ENCODE measurements at places on chromosomes 13 and 19.

GRCh38 chr13:52432456-52432855, 18.0 kb downstream of the VPS36 start:
- no peak for DNase-seq

GRCh38 chr13:73248711-73249580, 190.1 kb downstream of the KLF5 start:
- no peak for DNase-seq

DNA sequence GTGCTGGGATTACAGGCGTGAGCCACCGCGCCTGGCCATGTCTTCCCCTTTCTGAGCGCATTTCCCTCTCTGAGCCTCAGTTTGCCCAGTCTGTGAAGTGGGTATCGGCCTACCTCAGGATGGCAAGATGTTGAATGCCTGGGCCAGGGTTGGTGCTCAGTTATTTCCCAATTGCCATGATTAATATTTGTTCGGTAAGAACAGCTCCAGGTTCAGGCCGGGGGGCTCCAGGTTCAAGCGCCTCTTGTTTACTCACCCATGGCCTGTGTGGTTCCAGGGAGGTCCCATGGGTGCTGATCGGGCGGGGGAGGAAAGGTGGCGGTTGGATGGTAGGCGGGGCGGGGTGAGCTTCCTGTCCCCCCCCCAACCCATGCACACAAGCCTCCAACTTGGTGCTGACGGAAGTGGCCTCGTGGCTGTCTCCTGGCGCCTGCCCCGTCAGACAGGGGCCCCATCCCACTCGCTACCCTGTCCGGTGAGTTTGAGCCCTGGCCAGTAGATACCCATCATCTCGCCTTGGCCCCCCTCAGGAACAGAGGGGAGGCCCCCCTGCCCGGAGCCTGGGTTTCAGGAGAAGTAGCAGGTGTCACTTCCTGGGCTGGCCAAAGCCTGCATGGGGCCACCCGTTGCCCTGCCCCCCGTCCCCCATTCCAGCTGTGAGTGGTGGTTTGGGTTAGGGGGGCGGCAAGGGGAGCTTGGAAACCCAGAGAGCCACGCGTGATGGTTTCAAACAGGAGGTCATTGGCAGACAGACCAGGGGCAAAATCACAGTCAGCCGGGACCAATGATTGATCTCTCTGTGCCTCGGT, at the start of gene FCHO1:
Gene FCHO1, plus strand, starts transcription at position 375 of the 809 bp plus-strand sequence. CDS start 3,688 bp downstream, outside the sequence.
- peak; percentile 89 for DNase-seq

DNA sequence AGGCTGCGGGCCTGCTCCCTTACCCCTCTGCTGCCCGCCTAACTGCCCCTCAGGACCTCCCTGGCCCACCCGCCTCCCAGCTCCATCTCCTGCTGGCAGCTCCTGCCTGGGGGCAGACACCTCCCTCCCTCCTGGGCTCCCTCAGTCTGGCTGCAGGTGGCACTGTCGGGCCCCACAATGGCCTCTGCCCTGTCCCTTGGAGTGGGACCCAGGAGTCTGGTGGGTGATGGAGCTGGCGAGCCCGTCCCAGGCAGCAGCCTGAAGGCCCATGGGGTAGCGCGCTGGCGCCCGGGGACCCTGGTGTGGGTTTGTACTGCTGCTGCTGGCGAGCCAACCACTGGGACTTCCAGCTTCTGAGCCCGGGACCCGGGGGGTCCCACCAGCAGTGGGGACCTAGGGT, 83.6 kb downstream of the KDM4B start:
- DNase-seq: no peak

DNA sequence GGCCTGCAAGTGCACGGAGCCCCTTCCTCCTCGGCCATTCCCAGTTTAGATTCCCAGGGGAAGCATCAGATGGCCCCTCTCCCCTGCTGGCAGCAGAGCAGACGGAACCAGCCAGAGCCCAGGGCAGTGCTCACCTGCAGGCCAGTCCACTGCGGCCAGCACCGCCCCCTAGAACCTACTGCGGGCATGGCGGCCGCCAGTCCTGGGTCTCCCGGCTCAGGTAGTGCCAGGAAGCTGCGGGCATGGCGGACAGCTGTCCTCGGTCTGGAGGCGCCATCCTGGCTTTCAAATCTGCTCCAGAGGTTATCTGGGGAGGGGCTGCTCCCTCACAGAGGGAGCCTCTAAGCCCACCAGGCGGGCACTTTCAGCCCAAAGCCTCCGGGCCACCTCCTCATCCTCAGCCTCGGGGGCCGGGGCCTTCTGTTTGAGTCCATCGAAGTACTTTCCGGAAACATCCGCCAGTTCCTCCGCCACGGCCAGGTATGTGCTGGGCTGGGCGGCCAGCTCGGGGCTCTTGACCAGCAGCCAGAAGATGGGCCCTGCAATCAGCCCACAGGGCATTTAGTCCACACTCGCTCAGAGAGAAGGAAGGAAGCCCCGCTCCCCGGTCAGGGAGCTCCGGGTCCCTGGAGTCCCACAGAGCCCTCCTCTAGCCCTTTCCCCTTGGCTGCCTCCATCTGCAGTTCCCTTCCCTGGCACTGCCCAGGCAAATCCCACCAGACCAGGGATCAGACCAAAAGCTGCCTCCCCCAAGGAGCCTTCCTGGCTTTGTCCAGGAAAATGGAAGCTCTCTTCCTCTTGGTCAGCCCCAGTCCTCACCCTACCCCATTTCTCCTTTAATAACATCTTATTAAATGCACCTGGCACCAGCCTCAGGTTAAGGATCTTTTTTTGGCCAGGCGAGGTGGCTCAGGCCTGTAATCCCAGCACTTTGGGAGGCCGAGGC, 7.0 kb upstream of the GP6 start:
- no peak for DNase-seq

GRCh38 chr13:54445453-54445852, 1416.8 kb downstream of the OLFM4 start:
- no peak for DNase-seq

Measured in CD4-positive, alpha-beta T cell treated with Interleukin-17A for 1 hour (primary cell).